ENCODE measurements at places on chromosomes 5 and 9.
A peak's percentile ranks its signal among the peaks of the same experiment; 100 is the strongest.

- DNase-seq = no peak
Measured at GRCh38 chr5:96509721-96510350, 76.8 kb upstream of the PCSK1 start.

DNA sequence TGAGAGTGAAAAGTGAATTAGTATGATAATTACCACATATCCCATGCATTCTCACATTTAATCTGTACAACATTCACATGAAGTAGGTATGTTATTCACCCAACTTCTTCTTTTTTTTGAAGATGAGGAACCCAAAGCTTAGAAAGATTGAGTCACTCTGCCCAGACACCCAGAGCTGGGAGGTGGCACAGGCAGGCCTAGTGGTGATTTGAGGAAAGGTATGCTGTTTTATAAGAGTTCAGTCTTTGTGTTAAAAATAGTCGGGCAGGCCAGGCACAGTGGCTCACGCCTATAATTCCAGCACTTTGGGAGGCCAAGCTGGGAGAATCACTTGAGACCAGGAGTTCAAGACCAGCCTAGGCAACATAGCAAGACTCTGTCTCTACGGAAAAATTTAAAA is 285.3 kb downstream of the NR3C1 start:
- no peak for DNase-seq

DNA sequence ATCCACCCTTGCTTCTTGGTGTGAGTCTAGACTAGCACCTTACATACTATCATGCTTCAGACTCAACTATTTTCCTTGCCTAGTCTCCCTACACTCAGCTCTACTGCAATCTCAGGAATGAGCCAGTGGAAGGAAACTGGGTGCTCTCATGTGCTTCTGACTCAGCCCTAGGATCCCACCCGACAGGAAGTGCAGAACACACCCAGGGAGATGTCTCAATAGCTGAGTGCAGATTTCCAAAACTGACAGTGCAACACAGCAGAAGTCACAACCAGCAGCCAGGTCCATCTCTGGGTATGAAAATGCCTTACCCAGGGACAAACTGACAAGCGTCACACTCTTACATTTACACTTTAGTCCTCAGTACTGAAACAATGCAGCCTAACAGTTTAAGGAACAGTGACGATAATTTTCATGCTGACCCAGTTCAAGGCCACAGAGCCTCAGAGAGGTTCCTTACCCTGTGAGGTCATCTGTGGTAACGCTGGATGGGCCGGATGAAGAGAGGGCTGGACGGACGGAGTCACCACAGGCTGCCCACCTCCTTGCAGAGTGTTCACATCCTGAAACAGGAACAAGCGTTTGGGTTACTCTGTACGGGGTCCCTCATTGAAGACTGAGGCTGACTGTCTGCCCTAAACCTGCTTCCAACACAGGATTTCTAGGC is 33.0 kb downstream of the FKBP15 start:
- no peak for DNase-seq

GRCh38 chr9:37776328-37776727 is 8.5 kb downstream of the EXOSC3 start:
- DNase-seq = no peak

DNA sequence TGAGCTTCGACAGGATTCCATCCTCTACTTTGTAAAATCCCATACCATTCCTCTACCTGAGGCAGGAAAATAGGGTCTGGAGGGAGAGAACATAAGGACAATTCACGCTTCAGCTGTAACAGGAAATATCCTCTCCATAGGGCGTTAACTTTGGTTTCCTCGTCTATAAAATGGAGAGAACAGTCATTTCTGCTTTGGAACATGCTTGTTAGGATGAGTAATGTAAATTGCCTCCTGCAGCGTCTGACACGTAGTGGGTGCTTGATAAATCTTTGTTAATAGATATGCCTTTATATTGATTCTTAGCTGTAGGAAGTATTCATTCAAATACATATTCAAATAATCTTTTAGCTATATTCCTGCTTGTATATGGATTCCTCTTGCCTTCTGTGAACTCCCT is 711 bp upstream of the SUB1 start:
- no peak for DNase-seq

DNA sequence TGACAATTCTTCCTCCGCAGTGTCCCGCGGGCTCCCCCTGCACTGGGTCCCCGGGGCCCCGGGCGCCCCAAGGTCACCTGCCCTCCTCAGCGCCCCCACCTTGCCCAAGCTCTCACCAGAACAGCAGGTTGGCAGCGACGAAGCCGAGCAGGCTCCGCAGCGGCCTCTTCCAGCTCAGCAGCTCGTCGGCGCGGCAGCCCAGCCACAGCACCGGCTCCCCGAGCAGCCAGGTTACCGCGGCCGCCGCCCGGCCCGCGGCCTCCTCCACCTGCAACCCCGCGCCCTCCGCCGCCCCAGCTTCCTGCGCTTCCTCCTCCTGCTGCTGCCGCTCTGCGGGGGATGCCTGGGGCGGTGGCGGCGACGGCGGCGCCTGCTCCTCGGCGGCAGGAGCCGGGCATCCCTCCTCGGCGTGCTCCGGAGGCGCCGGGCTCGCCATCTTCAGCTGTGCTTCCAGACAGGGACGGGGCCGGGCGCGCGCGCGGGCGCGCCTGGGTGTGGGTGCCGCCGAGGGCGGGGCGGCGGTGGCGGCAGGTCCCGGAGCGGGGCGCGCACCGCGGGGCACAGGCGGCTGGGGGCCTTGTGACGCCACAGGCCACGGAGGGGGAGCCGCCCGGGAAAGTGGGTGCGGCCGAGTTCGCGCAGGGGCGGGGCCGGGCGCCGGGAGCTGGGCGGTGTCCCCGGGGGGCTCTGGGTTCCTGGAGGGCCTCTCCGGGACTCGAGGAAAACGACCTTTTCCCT is at the start of gene RETREG1:
TSS of gene RETREG1 (minus strand) at position 462 of the 738 bp plus-strand sequence. CDS start at position 436, 26 bp downstream.
- peak; percentile 65 for DNase-seq

DNA sequence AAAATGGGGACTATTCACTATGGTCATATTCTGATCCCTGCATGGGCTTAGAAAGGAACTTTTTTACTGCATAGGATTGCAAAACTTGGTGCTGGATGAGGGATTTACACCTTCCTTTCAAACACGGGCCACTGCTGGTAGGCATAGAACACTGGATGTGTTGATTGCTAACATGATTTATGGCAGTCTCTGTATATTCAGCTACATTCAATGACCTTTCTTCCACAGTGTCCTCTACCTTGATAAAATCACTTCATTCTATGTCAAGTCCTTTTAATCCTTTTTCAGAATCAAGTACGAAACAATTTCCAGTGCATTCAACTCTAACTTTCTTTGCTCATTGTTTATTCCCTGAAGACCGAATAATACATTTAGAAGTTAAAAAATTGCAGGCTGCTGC is 91.9 kb upstream of the ATG10 start:
- DNase-seq = no peak

DNA sequence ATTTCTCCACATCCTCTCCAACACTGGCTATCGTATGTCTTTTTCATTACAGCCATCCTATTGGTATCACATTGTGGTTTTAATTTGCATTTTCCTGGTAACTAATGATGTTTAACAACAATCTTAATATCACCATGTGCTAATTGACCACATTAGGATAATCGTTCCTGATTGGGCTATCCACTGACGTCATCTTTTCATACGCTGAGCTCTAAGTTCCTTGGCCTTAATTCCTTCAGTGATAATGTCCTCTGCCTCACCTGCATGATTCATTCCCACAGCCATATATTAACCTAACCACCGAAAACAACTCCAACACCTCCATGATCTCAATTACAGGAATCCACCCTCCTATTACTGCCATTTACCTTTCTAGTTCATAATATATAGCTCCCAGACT is 547.9 kb upstream of the BRINP1 start:
- no peak for DNase-seq

DNA sequence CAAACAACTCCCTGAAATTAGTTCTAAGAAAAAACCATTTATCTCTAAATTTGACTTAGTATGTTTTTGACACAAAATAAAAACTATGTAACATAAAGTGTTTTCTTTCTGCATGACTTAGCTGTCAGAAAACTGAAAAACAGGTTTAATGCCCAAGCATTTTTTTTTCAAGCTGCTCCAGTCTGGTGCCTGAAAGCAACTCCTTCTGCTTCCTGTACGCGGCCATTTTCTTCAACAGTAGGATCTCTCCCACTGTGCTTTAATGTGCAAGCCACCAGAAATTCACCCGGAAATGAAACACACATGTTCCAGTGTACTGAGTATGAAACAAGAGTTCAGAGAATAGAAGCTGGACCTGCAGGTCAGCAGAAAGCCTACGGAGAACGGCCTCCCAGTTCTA is 161.2 kb downstream of the MED27 start:
- no peak for DNase-seq

DNA sequence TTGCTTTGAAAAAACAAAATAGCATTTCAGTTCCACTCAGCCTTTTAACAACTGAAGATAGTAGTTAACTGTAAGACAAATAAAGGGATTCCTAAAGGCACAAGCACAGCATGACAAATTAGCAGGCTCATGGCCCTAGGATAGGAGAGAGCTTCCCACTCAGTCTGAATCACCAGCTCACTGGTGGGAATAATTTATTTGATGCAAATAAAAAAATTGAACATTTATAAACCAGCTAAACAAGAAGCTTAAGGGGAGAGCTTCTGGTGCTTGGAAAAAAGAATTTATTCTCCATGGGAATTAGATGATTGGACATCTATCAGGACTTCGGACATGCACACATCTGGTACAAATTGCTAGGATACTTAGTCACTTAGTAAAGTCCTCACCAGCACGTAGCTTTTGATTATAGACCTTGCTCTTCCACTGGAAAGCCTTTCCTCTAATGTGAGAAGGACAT is 294.1 kb upstream of the TNC start:
- DNase-seq = no peak

DNA sequence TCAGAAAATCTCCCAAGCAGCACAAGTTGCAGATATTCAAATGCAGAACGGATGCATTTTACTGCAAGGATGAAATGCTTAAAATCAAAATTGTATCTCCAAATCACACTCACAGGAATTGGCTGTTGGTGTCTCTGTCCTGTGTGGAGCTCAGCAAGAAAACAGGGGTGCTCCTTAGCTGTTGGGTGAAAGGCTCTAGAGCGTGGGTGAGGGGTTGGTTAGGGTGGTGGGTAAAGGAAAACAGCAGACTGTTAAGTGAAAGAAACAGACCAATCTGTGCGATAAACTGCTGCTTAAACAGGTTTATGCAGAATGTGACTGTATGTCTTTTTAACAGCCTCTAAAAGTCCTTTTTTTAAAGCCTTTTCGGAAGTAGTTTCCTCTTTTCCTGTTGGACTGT is 19.8 kb downstream of the CDH6 start:
- DNase-seq = no peak

Measured in activated T-helper 1 cell treated with anti-CD3 and anti-CD28 coated beads, Interleukin-2, amount 50 U/mL, for 16 hours (primary cell).